Hematopoietic multipotent progenitor cell treated with erythropoietin and hydrocortisone succinate and interleukin-3 and kit ligand, for 6 days (in vitro differentiated cells): ENCODE measurements at places on chromosomes 11 and 22.
A peak's percentile ranks its signal among the peaks of the same experiment; 100 is the strongest.

DNA sequence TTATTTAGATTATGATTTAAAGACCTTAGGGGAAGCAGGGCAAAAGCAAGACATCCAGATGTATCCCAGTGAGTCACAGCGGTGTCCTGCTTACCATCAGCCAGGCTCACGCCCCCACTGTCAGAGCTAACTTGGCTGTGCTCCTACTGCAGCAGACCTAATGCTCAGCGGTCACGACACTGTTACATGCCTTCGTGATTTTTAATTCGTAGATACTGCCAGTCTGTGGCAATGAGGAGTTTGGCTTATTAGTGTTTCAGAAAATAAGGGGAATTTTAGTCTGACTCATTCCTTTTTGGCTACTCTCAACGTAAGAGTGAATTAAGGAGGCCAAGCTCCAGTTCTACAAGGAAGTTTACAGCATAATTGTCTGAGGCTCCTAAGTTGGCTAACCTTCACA lies 22.7 kb downstream of the EFCAB6 start:
- DNase-seq: no peak

DNA sequence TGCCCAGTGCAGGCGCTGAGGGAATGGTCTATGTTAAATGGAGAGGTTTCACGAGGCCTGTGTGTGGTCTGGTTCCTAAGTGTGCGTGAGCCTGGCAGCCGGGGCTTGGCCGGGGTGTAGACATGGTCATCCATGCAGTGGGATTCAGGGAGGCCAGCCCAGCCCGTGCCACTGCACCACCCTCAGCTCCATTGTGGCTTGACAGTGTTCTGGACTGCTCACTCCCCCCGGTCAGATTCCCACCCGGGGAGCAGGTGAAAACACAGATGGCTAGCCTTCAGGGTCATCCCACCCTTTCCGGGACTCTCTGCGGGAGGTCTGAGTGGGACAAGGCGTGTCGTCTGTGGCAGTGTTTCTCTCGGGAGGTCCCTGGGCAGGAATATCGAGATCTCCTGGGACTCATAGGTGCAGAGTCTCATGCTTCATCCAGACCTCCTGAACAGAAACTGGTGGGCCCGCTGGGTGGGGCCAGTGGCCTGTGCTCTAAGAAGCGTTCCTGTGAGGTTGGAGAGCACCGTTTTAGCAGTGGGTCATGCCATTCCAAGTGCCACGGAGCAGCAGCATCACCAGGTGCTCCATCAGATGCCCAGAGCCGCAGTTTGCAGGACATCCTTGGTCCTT lies 52.3 kb downstream of the ST14 start:
- DNase-seq: no peak

DNA sequence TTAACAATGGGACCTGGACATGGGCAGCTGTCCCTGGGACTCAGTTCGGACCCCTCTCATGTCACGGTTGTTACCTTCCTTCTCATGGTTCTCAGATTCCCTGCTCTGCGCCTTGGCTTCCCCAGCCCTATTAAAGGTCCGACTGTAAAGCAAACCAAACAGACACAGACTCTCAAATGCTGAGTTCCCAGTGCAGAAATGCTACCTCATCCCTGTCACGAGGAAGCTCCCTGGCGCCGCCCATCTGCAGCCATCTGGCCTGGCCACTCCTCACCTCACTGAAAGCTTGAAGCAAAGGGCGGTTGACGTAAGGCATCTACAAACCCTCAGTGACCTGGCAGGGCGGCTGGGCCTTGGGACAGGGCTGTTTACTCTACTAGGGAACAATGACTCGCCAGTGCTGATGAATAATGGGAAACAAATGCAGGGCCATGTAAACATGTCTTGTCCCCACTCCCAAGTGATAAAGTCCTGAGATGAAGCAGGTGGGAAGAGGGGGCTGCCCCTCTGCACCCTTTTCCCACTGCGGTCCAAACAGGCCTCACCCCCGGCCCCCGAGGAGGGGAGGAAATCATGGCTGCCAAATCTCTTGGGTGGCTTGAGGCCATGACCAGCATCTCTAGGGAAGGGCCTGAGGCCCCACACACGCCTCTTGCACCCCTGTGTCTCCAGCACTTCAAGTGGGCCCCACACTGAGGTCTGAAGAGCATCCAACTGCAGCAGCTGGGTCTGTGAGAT lies 49.3 kb downstream of the SCUBE1 start:
- DNase-seq: peak; percentile 45

GRCh38 chr22:45870011-45870410 lies 107.0 kb downstream of the WNT7B start:
- DNase-seq: no peak
